ENCODE measurements at places on chromosomes 16 and 17.

GRCh38 chr17:66459811-66460270 is 157.4 kb downstream of the PRKCA start:
- no peak for DNase-seq

DNA sequence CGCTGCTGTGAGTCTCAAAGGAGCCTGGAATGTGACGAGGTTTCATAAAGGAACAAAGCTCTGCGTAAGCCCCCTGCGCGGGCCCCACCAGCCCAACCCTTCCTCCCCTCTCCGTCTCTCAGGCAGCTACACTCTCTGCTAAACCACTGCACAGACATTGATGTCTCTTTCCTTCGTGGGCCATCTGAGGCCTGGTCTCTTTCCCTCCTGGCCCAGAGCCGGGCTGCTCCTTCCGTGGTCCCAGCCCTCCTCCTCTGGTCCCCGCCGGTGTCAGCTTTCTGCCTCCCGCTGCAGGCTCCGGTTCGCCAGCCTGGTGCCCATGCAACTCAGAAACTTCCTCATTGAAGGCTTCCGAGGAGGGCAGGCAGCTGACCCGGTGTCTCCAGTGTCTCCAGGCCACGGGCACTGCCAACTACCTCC is 7.4 kb downstream of the SCARF1 start:
- no peak for DNase-seq

DNA sequence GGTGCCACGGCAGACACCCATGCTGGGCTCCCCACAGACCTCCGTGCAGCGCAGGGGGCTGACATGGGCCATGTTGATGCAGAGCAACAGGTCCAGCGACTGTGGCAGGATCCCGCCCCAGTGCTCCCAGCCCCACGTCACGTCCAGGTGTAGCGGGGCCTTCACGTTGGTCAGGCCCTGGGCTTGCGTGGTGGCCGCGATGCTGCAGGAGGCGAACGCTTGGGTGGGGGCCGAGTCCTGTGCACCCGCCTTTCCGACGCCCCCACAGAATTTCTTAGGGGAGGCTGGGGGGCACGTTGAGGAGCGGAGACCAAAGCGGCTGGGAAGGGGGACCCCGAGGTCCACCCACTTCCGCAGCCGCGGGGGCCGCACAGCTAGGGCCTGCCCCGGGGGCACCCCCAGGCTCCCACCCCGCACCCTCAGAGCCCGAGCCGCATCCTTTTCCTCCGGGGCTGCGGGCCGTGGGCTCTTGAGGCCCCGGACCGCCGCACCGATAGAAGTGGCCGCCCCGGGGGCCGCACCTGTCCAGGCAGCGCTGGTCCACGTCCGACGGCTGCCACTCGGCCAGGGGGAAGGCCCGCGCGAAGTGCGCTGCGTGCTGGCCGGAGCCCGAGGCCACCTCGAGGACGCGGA is 416 bp downstream of the METTL26 start:
- no peak for DNase-seq

GRCh38 chr16:19861133-19861532 is 23.5 kb downstream of the GPRC5B start:
- no peak for DNase-seq

DNA sequence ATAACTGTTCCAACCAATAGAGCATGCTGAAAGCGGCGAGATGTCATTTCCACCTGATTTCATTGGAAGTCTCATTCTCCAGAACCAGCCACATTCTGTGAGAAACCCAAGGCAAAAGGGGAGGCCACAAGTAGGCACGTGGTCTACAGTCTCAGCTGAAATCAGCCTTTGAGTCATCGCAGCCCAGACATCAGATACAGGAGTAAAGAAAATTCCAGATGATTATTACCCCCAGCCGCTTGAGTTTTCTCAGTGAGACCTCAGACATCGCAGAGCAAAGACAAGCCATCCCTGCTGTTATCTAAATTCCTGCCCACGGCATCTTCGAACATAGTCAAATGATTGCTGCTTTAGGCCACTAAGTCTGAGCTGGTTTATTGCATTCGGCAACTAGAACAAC is 23.1 kb downstream of the STAT3 start:
- no peak for DNase-seq

GRCh38 chr16:57618296-57619132 is 9.9 kb upstream of the ADGRG1 start:
- no peak for DNase-seq

GRCh38 chr16:70157105-70157476 is 16.5 kb upstream of the CLEC18C start:
- DNase-seq = no peak

DNA sequence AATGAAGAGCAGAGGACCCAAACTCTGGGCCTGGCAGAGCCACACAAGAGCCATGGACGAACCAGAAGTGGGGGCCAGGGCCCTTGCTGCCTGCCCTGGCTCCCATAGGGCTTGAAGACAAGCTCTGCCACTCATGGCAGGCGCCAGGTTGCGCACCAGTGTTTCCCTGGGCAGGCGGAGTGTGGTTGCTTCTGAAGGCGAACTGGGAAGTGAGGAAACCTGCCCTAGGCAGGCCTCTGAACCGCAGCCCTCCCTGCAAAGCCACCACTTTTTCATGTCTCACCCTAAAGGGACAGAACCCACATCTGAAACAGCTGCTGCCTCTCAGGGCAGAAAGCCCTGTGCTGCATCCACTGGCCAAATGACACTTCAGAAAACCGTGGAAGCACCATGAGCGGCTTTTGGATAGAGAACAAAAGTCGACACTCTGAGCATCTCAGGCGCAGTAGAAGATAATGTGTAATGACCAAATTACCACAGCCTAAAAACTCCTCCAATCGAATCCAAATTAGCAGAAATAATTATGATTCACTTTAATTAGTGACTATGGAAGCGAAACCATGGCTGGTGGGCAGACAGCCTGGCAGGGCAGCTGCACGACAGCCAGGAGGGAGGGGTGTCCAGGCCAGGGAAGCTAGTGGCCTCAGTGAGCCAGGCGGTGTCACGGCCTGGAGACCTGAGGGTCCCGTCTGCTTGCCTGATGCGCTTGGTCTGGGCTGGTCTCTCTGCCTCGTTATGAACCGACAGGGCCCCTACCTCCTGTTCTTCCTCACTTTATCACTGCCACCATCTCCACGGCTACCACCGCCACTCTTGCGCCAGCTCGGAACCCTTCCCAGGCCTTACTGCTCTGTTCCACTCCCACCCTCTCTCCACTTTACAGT is 59.1 kb downstream of the PRMT7 start:
- DNase-seq = no peak

GRCh38 chr16:15494236-15494635 is 59.8 kb downstream of the BMERB1 start:
- DNase-seq = no peak

- no peak for DNase-seq
Observed at GRCh38 chr17:67525239-67526135, 148.4 kb downstream of the PITPNC1 start.

GRCh38 chr17:76232342-76232741 is 8.0 kb downstream of the RNF157 start:
- no peak for DNase-seq

DNA sequence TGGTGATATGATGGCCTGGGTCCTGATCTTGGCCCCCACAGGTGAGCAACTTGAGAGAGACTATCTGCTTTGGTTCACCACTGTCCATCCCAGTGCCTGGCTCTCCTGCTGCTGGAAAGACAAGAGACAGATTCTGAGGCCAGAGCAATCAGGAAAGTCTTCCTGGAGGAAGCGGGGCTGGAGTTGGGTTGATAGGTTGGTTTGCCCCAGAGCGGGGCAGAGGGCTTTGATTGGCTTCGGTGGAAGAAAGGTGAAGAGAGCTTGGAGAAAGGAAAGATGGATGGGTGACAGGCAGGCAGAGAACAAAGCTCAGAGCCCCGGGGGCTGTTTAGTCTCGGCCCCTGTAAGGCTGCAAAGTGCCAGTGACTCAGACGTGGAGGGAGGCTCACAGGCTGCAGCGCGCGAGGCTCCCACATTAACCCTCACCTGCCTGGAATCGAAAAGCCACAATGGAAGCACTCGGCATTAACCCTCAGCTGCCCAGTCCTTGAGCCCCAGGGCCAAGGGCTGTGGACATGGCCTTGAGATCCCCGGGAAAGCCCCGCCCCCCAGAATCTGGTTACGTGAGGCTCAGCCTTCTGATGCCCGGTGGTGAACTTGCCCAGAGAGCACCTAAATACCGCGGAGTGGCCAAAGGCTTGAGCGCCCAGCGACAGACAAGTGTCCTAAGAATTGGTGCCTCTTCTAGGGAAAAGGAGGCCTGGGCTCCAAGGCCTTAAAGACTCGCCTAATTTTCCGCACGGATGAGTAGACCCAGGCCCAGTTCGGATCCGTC is 996 bp upstream of the CPNE2 start:
- peak; percentile 41 for DNase-seq

GRCh38 chr16:78560997-78561396 is 461.5 kb downstream of the WWOX start:
- DNase-seq = no peak

- DNase-seq = no peak
Observed at GRCh38 chr17:13784434-13785095, 182.8 kb upstream of the HS3ST3A1 start.

DNA sequence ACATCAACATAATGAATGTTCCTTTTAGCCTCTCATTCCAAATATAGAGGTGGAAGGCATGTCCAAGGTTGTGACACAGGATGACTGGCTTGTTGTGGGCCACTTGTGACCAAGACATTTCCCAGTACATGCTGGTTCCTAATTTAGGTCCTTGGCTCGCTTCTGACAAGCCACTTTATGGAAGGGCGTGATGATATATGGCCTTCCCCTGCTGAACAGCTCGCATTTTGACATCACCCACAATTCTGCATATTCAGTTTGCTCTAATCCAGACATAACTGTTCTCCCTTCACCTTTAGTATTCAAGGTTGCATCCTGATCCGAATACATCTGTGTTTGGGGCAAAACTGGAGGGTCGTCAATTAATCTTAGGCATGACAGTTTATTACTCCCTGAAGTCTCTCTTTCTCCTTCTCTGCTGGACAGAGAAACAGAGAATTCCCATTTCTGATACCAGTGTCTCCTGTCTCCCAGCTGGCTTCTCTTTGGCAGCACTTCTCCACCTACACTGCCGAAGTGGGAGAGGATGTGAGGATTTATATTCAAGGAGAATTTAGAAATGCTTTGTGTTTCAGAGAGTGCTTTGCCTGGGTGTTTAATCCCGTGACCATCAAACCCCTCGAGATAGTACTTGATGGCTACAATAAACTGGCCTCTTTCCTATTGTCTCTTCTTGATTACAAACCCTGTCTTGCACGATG is 815.5 kb upstream of the RBFOX1 start:
- no peak for DNase-seq

Data from glutamatergic neuron (in vitro differentiated cells).